ENCODE measurements at places on chromosomes 16 and 17. TPM values are rescaled to one million over a fixed set of nuclear protein-coding genes. Genes with fewer than 3 reads are reported as not detected.

- DNase-seq: no peak
These were observed 23.4 kb downstream of the ANKRD11 start for GRCh38 chr16:89466920-89467319.

GRCh38 chr16:85502357-85502756, 110.8 kb upstream of the GSE1 start:
- no peak for DNase-seq

- DNase-seq: no peak
These were observed 64.1 kb upstream of the CACNG4 start for GRCh38 chr17:66900126-66901010.

DNA sequence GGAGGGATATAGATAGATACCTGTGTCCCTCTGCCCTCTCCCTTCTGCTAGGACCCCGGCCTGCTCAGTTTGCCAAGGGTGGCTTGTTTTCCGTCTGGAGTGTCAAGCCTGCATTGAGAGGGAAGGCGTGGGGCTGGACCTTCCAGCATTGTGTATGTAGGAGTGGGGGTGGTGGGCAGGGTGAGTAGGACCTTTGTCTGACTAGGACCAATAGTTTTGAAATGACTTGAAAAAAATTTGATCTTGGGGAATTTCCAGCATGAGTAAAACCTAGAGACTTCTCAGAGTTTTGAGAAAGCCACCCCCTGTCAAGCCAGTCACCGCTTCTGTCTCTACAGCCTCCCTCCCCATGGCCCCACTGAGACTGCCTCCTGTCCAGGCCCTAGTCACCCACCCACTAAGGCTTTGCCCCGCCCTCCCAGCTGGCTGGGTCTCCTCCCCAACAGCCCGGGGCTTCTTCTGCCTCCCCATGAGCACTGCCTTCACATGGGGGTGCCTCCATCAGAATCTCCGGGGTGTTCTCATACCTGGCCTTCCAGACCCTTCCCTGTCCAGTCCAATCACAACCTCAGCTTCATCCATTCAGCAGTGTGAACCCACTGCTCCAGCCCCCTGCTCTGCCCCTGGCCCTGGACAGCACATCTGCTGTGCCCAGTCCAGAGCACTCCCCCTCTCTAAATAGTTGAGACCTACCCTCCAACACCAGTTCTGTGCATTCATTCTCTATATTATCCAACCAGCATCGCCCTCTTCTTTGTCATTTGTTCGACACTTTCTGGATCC, 207.0 kb downstream of the MSI2 start:
- DNase-seq: no peak

- DNase-seq: no peak
These were observed 9.0 kb upstream of the VASN start for GRCh38 chr16:4362476-4363135.

- no peak for DNase-seq
These were observed 26.2 kb upstream of the NGFR start for GRCh38 chr17:49468811-49469385.

- DNase-seq: no peak
These were observed 211.8 kb downstream of the IRF8 start for GRCh38 chr16:86110726-86111125.

GRCh38 chr16:20875355-20875650, 24.9 kb downstream of the DCUN1D3 start:
- DNase-seq: no peak

DNA sequence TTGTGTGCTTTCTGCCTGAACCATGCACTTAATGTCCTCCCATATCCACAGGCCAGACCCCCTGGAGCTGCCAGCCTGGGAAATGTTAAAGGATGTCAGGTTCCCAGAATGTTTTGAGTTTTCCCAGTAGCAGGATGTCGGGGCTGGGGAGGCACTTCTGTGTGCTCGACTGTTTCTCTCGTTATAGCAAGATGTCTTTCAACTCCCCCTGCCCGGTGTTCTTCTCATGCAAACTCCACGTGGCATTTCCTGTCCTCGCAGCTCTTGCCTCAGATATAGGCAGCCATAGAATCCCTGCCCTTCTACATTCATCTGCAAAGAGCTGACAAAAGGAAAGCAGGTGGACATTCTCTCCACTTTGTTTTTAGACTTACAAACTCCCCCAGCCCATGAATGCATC, 457.2 kb upstream of the CDH11 start:
- DNase-seq: no peak

DNA sequence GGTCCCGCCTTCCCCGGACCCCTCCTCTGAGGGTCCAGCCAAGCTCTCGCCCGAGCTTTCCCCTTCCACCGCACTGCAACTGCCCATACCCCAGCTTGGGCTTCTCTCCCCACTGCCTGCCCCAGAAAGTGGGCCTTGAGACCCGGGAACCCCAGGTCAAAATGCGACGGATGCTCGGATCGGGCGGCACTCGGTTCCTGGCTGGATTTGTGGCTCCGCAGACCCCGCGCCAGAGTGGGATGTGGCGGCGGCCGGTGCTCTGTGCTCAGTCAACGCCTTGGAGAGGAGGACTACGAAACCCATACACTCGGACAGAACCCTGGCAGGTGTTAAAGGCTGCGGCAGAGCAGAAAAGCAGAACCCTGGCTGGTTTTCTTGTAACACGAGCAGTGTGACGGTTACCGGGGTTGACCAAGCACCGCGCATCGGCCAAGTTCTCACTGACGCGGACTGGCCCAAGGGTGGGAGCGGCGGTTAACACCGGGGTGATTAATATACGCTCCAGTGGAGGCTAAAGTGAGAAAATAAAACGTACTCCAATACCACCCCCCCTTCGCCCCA, 885 bp upstream of the SLFN13 start:
- peak; percentile 69 for DNase-seq

DNA sequence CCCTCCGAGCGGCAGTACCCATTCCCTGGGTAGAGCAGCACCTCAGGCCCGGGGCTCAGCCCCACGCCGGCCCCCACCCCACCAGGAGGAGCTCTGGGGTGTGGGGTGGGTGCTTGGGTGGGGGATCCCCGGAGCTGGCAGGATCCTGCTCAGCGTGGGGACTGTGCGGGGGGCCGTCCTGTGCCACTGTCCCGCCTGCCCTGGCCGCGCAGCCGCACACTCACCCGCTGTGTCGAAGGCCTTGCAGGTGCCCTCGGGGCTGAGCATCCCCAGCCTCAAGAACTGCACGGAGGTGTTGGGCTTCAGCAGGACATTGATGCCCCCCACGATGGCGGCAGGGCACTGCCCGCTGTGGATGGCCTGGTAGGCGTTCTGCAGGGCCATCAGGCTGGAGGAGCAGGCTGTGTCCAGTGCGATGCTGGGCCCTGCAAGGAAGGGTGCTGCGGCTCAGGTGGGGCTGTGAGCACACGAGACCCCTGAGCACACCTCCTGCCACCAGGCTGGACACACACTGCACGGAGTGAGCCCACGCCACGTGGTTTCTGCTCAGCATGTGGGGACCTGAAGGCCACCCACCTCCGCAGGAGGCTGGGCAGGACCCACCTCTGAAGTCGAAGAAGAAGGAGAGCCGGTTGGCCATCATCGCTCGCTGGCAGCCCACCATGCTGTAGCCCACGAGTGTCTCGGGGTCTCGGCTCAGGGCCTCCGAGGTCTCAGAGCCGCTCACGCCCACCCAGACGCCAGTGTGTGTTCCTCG, 4.9 kb downstream of the FASN start:
- no peak for DNase-seq

GRCh38 chr17:42322382-42323267, 34.3 kb downstream of the STAT5A start:
- peak; percentile 90 for DNase-seq

GRCh38 chr16:12009922-12010321, 33.4 kb downstream of the SNX29 start:
- no peak for DNase-seq

DNA sequence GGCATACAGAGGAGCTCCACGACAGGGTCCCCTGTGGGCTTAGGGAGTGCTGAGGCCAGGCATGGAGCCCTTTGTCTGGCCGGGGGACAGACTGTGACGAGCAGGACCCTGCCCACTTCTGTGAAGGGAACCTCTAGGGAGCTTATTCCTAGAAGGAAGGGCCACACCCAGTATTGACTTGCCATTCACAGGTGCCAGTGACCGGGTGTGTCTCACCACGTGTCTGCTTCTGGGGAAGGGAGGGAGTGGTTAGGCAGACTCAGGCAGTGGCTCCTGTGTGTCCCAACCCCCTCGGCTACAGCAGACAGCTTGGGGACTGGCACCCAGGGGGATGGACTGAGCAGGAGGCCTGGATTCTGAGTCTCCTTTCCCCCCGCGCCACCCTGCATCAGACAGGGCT, 57.2 kb downstream of the SOCS1 start:
- no peak for DNase-seq

DNA sequence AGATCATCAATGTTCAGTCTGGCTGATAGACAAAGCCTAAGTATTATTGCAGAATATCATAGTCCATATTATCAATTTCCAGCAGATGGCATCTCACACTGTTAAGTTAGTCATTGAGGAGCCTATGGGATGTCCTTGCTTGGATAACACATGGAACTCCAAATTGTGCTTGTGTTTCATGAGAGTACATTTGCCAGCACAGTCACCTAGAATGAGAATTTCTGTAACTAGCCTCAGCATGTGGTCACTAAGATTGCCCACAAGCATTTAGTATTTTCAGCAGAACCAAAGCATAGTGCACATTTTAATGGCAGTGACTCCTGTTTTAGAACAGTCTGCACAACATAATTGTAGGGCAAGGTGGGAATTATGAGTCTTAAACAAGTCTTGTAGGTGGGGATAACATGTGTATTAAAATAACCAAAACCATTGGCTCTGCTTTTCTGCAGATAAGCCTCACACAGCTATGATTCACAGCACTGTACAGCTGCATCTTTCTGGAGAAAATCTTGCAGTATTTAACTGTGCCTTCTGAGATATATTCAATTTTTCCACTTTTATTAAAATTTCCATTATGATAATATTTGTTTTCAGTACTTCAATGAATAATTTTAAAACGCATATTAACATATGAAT, 882.8 kb upstream of the SOX9 start:
- DNase-seq: no peak

DNA sequence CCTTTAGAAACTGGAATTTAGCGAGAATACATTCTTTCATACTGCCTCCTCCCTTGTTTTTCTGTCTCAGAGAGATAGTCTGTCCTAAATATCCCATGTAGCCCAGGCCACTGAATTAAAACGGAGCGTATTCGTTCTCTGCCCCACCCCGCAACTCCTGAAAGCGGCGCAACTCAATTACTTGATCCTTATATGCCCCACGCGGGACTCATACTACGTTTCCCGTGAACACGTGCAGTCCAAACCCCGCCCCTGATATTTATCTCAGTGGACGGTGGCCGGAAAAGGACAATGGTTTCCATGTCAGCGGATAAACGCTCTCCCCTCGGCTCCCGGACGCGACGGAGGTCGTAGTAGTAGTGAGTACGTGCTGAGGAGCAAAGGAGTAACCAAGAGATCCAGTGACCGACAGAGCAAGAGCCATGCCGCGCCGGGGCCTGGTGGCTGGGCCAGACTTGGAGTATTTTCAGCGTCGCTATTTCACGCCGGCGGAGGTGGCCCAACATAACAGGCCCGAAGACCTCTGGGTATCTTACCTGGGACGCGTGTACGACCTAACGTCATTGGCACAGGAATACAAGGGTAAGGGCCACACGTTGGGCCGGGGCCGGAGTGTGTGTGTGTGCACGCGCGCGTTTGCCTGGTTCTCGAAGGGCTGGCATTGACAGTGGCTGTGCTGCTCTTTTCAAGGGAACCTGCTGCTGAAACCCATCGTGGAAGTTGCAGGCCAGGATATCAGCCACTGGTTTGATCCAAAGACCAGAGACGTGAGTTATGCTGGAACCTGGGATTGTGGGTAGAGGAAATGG, at the start of gene CYB5D1:
Gene CYB5D1 (plus strand): TSS at position 291 of the 809 bp plus-strand sequence. CDS start 132 bp downstream, at position 423.
- DNase-seq: peak; percentile 92

DNA sequence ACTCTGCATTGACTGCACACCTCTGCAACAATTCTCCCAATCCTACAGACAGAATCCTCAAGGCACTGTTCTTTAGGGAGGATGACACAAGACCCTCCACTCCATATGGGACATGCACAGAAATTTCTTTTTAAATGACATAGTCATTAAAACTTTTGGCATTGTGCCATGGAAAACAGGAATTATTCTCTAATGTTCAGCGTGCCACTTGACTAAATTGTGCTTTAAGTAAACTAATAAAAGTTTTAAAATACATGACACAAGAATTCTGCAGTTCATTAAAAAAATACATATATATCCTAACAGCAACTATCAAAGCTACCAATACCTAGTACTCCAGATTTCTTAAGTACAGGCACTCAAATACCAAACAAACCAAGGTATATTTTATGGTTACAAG, 16.0 kb downstream of the CEP112 start:
- no peak for DNase-seq

- no peak for DNase-seq
These were observed 160.3 kb downstream of the SHISA9 start for GRCh38 chr16:13061691-13062090.

GRCh38 chr17:61289408-61290385, 109.9 kb upstream of the TBX2 start:
- DNase-seq: no peak

DNA sequence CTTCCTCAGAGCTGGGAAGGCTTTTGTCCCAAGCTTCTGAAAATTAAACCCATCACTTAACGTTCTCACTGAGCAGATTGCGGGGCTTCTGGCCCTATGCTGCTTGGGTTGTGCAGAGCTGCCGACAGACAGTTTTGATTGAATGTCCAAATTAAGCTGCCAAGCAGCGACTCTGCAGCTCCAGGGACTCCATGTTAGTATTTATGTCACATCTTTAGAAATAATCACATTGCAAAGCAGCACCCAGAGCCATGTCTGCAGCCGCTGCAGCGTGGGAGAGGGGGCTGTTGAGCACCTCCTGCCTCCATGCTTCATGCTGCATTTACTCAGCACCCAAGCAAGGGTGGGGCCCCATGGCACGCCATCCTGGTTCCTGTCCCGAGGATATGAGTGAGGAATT, 178.2 kb upstream of the CACNG3 start:
- DNase-seq: no peak

- DNase-seq: no peak
These were observed 61.6 kb downstream of the TNFRSF13B start for GRCh38 chr17:16910341-16910740.

- no peak for DNase-seq
These were observed 107.2 kb upstream of the NETO2 start for GRCh38 chr16:47250983-47251382.

GRCh38 chr17:82252511-82253178, 20.9 kb downstream of the CSNK1D start:
- DNase-seq: no peak

The FBXL19 gene
- 0.48 TPM for polyA plus RNA-seq

The JPH3 gene
- polyA plus RNA-seq: not detected

The CLTC gene
- polyA plus RNA-seq: 46.8 TPM

The PLLP gene
- polyA plus RNA-seq: 0.54 TPM

The KRT23 gene
- not detected for polyA plus RNA-seq

The NMRAL1 gene
- 18.1 TPM for polyA plus RNA-seq

The TAC4 gene
- not detected for polyA plus RNA-seq

The AATK gene
- not detected for polyA plus RNA-seq

The CLEC16A gene
- 11.8 TPM for polyA plus RNA-seq

The CTRB2 gene
- not detected for polyA plus RNA-seq

The SMIM36 gene
- not detected for polyA plus RNA-seq

The NDEL1 gene
- polyA plus RNA-seq: 38.4 TPM

The CDK5R1 gene
- polyA plus RNA-seq: 5.0 TPM
